CD4-positive, alpha-beta T cell treated with Interleukin-12 subunit alpha and Interleukin-12 subunit beta, for 1 hour (primary cell): ENCODE measurements at places on chromosomes 16 and 17.

DNA sequence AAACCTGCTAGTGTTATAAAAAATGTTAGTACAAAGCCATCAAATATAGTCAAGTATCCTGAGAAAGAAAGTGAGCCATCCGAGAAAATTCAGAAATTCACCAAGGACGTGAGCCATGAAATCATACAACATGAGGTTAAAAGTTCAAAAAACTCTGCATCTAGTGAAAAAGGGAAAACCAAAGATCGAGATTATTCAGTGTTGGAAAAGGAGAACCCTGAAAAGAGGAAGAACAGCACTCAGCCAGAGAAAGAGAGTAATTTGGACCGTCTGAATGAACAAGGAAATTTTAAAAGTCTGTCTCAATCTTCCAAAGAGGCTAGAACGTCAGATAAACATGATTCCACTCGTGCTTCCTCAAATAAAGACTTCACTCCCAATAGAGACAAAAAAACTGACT is 31.7 kb downstream of the RBBP6 start:
- DNase-seq, result no peak

GRCh38 chr17:1273492-1274244 is 3.4 kb downstream of the BHLHA9 start:
- DNase-seq, result no peak

DNA sequence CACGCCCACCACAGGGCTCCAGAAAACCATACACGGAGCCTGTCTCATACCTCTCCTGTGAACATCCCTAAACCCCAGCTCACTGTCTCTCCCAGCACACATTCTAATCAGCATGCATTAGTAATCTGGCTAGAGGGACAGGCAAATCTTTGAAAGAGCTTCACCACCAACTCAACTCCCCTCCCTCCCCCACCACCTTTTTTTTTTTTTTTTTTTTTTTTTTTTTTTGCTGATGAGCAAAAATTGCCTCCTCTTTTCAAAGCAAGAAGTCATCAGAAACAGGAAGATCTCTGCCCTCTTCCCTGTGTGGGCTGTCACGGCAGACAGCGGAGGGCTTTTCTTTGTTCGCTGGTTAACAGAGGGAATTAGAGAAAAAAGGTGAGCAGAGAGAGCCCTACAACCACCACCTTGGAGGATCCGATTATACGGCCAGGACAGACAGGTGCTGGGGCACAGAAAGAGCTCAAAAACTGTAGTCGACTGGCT is 19.9 kb downstream of the GAS7 start:
- no peak for DNase-seq

- DNase-seq, result no peak
Observed at GRCh38 chr16:83680980-83681379, 126.8 kb upstream of the HSBP1 start.

- no peak for DNase-seq
Observed at GRCh38 chr16:49527611-49528010, 154.0 kb downstream of the C16orf78 start.

GRCh38 chr17:41813152-41813680 is 412 bp downstream of the FKBP10 start:
- DNase-seq, result no peak

DNA sequence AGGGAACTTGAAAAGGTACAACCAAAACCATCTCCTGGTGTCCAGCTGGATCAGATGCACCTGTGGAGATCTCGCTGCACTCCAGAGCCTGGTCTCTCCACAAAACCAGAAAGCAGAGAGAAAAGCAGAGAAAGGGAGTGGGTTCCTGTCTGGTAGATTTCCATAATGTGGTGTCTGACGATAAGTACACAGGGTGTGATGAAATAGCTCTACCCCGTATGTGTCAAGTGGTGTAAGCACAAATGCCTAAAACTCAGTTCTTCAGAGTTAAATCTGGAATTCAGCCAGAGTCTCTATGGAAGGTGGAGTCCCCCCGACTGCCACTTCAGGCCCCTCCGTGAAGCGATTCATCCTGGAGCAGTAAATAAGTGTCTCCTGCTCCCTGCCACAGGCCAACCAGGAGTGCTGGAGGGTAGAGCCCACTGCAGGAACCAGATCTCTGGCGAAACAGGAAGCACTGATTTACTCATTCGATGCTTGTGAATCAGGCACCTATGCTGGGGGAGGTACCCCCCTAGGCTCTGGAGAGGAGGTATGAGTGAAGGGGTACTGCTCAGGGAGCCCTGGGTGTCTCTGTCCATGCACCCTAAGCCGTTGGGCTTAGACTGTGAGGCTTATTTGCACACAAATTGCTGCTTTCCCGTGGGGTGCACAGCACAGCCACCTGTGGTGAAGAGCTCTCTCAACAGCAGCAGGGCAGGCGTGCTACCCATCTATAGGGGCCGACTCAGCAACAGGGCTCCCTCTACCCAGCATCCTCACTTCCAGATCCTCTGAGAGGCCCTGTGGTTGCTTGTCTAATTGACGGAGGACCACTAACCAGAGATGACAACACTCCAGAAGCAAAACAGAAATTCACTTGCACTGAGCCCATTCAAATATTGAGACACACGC is 97.1 kb upstream of the MYOCD start:
- DNase-seq, result no peak

- no peak for DNase-seq
Observed at GRCh38 chr17:82003411-82004381, 19.0 kb downstream of the CENPX start.

GRCh38 chr16:931626-932500 is 38.9 kb downstream of the LMF1 start:
- DNase-seq, result no peak

- DNase-seq, result no peak
Observed at GRCh38 chr17:12673788-12674187, 8.1 kb downstream of the MYOCD start.

- no peak for DNase-seq
Observed at GRCh38 chr17:78344666-78345065, 15.2 kb downstream of the SOCS3 start.

GRCh38 chr17:7001318-7001961 is 5.6 kb downstream of the ALOX12 start:
- DNase-seq, result peak; percentile 50

GRCh38 chr17:27543464-27543856 is 87.2 kb downstream of the KSR1 start:
- no peak for DNase-seq

DNA sequence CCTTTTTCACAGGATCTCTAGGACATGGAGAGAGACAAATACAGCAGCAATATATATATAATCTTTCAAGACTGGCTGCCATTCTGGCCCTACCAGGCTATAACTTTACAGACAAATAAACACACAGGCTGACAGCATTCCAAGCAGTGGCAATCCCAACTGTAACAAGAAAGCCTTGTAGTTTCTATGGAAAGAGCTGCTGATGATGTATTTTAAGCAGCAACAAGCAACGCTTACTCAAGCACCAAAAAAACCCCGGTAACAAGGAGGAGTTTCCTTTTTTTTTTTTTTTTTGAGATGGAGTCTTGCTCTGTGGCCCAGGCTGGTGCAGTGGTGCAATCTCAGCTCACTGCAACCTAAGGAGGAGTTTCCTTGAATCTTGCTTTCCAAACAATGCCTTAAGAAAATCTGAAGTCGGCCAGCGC is 23.2 kb downstream of the LSM12 start:
- DNase-seq, result no peak

GRCh38 chr17:35448899-35449227 is 297 bp upstream of the SLFN13 start:
- DNase-seq, result no peak

- no peak for DNase-seq
Observed at GRCh38 chr16:47732523-47733111, 271.5 kb downstream of the PHKB start.

GRCh38 chr17:78267253-78268073 is 36.0 kb downstream of the TMEM235 start:
- DNase-seq, result no peak

DNA sequence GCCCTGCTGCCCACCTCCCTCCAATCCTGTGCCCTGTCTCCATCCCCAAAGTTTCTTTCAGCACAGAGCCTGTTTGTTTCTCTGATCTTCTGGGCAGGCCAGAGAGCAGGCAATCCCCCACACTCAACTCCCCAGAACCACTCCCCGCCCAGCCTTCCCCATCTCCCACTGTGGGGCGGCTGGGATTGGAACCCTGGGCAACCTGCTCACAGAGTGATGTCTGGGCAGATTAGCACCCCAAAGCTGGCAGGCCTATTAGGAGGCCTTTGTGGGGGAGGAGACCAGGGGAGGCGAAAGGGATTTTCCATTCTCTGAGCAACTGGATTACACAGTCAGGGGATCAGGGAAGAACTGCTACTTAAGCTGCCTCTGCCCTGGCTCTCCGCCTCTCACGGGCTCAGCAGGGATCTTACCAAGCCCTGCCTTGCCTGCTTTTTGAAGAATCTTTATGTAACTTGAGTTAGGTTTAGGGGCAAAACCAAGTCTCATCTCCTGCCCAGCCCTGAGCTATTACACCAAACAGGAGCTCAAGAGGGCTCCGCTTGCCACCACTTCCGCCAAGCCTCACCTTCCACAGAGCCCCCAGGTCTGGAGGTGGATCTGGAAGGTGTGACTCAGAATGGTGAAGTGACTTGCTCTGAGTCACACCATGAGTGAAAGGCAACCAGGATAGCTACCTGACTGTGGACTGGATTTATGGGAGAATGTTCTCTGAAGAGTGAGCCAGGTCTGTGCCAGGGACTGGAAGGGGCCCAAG is 16.0 kb upstream of the LHX1 start:
- DNase-seq, result no peak

GRCh38 chr16:47634727-47635126 is 173.6 kb downstream of the PHKB start:
- DNase-seq, result no peak

DNA sequence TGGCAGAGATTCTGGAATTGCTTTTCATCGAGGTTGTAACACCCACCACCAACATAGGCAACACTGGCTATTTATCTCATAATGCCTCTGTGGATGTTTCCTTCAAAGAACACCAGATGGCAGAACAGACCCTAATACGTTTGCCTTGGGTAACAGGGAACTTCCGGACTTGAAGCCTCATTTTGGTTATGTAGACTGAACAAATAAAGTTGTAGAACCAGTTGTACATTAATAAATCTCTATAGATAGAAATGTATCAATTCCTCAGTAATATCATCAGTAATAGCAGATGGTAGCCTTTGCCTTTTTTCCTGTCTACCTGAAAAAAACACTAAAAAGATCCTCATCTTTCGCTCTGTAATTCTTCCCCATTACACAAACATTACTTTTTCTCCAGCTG is 25.9 kb upstream of the APOH start:
- DNase-seq, result peak; percentile 76

GRCh38 chr16:85517563-85518179 is 95.5 kb upstream of the GSE1 start:
- no peak for DNase-seq

DNA sequence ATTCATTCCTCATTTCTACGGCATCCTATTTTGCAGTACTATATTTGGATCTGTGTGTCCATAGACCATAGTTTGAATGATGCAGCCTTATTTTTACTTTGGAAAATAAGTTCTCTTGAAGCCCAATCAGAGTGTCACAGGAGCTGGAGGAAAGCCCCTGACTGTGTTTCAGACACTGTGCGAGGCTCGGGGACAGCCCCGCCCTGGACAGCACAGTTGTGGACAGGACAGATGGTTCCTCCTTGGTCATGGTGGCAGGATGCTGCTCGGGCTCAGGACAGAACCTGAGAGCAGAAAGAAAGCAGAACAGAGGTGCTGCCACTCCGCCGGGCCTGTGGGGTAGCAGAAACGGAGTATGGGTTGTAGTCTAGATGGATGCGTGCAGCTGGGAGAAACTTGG is 22.9 kb downstream of the BANP start:
- no peak for DNase-seq

- no peak for DNase-seq
Observed at GRCh38 chr17:55931446-55931845, 180.6 kb downstream of the PCTP start.

GRCh38 chr17:43881758-43882505 is 25.4 kb downstream of the MPP2 start:
- no peak for DNase-seq

GRCh38 chr16:78045865-78046581 is 23.7 kb downstream of the CLEC3A start:
- peak; percentile 12 for DNase-seq

GRCh38 chr17:7004398-7005253 is 7.8 kb upstream of the RNASEK start:
- peak; percentile 85 for DNase-seq

- no peak for DNase-seq
Observed at GRCh38 chr17:69516911-69517310, 102.4 kb downstream of the MAP2K6 start.

- DNase-seq, result no peak
Observed at GRCh38 chr16:924063-924462, 46.7 kb downstream of the LMF1 start.

DNA sequence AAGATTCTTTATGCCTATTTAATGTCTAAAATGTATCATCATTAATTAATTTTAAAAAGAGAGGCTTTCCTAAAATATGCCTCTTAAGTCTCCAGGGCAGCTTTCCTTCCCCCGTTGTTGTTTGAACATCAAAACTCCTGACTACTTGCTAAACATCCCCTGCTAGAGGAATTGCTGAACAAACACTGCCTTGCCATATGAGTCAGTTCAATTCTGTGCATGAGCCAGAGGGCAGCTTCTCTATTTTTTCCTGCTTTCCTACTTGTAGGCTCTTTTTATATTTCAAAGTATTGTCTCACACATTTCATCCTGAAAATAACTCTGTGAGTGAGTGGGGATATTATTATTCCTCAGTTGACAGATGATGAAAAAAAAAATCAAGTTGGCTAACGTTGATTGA is 143.4 kb downstream of the HS3ST4 start:
- DNase-seq, result no peak

DNA sequence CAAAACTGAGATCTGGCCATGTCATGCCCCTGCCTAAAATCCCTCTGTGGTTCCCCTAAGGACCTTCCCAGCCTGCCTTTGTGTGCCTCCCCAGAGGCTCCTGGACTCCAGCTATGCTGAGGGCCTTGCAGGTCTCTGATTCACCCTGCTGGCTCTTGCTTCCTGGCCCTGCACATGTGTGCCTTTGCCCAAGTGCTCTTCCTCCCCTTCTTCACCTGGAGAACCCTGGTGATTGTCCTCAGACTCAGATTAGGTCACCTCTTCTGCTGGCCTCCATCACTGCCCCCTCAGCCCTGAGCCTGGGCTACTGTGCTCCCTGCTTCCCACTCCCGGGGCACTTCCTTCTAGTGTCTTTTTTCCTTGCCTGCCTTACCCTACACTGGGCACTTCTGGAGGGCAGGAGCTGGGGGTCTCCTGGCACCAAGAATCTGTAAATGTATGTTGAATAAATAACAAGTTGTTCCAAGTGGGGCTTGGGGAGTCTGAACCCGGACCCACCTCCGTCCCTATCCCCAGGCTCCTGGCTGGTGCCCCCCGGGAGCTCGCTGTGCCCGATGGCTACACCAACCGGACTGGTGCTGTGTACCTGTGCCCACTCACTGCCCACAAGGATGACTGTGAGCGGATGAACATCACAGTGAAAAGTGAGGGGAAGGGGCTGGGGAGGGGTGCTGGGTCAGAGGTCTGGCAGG is 7.8 kb downstream of the ITGA3 start:
- DNase-seq, result no peak

- DNase-seq, result no peak
Observed at GRCh38 chr16:20704281-20704680, 6.8 kb upstream of the ACSM1 start.

DNA sequence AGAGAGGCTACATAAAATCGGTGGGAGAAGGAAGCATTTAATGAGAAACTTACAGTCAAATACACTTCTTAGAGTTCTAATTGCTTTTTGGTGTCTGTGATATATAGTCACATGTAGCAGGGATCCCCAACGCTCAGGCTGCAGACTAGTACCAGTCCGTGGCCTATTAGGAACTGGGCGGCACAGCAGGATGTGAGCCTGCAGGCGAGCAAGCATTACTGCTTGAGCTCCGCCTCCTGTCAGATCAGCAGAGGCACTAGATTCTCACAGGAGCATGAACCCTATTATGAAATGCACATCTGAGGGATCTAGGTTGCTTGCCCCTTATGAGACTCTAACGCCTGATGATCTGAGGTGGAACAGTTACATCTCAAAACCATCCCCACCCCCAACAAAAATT is 158.5 kb downstream of the TANC2 start:
- no peak for DNase-seq
